ENCODE measurements at places on chromosomes 13 and 19.

DNA sequence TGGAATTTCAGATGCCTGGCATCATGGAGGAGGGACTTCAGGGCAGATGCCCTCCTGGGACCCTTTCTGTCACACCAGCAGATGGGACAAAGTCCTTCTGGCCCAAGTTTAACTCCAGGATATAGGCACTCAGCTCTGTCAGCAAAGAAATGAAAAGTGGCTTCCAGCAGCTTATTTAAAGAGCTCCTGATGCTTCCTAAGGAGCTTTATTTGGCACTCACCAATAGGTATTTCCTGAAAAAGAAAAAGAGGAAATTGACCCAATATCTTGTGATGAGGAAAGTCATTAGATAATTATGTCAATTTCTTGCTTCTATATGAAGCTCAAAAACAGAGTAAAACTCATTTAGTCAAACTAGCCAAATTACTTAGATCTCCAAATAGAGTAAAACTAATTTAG is 224.6 kb downstream of the RAP2A start:
- no peak for DNase-seq

- no peak for DNase-seq
Measured at GRCh38 chr19:18434411-18435175, 3.3 kb downstream of the ISYNA1 start.

GRCh38 chr13:33111414-33112110 is 95.3 kb downstream of the KL start:
- peak; percentile 74 for DNase-seq

GRCh38 chr13:46172531-46172991 is 9.4 kb downstream of the LCP1 start:
- DNase-seq, result no peak

- DNase-seq, result no peak
Measured at GRCh38 chr19:10078329-10078728, 7.8 kb upstream of the SHFL start.

GRCh38 chr19:13718733-13719132 is 45.6 kb upstream of the MRI1 start:
- DNase-seq, result no peak

GRCh38 chr19:47839913-47840312 is 18.2 kb downstream of the CRX start:
- DNase-seq, result no peak

- DNase-seq, result no peak
Measured at GRCh38 chr19:11949201-11949600, 15.6 kb upstream of the ZNF763 start.

DNA sequence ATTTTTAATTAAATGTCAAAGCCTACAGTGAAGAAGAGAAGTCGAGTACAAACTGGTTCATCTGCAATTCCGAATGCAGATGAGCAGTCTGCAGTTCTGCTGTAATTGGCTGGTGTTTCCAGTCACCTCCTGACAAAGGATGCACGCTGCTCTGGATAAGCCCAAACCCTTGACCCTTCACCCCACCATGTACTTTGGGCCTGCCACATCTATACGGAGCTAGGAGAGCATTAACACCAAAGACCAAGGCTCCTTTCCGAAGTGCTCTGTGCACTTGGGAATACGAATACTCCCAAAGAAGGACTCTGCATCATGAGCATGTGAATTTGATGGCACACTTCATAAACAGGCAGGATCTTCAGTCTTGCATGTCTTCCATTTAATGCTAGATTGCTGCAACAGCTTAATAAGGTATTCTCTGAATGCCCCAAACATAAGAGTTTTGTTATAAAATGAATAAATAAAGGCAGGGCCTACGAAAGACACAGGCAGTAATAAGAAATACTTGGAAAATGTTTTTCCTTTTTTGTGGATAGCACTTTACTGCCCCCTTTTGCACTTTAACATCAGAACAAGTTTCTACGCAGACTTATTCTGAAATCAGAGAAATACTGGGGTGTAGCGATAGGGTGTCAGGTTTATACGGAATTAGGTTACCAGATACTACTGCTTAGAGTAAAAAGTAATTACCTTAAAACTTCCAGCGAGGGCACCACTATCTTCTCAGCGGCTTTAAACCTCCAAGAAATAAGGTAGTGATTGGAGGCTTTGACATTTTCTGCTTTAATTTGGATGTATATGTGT is 15.0 kb downstream of the EFNB2 start:
- DNase-seq, result no peak

- DNase-seq, result peak; percentile 66
Measured at GRCh38 chr19:7932276-7932929, 6.5 kb upstream of the CTXN1 start.

DNA sequence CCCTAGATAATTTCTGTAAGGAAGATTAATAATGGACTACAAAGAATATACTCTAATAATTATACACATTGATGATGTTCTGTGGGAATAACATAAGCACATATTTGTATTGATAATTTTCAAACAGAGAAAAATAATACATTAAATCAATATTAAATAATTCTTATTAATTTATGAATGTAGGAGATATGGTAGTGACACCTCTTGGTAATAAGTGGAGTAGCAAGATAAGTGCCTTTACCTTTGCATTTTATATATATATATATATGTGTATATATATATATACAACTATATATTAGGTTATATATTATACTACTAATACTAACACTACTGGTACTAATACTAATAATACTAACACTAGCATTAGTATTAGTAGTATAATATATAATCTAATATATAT is 905.8 kb downstream of the SLITRK1 start:
- no peak for DNase-seq

DNA sequence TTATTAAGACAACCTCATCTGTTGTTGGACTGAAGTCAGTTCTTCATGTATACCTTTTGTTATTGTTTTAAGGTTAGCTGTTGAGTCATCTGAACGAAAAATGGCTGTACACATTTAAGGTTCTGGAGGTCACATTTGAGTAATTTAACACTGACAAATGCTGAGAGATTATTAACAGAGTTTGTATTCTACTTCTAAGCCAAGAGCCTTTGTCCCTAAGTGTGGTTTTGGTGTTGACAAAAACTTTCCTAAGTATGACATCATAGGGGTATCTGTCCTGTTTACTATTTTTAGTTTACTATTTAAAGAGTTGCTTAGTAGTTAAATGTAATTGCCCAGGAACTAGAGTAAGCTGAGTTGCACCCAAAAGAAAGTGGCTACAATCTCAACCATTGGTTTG is 71.9 kb downstream of the CDK8 start:
- DNase-seq, result no peak

DNA sequence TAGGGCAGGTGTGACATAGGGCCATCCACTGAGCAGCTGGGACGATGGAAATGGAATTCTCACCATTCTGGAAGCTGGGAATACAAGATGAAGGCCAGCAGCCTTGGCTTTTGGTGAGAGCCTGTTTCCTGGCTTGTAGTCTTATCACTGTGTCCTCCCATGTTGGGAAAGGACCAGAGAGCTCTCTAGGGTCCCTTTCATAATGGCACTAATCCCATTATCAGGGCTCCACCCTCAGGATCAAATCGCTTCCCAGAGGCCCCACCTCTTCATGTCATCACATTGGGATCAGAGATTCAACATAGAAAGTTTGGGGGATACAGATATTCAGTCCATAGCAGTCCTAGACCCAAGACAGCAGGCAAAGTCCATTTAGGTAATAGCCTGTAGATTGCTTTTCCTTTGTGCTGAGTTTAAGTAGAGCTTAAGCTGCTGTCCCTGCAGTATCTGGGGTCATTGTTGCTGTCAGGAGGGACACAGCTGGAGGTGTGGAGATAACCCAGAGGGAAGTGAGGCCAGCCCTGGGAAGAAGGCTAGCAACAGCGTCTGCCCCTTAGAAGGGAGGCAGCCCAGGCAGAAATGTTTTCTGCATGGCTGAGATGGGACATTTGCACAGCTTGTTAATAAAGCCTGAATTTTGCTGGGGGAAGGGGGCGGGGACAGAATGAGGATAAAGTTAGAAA is 136.5 kb upstream of the GPR12 start:
- DNase-seq, result no peak

GRCh38 chr19:48713041-48713863 is 6.3 kb downstream of the MAMSTR start:
- no peak for DNase-seq

- DNase-seq, result no peak
Measured at GRCh38 chr19:6060600-6061375, 49.5 kb downstream of the RFX2 start.

- no peak for DNase-seq
Measured at GRCh38 chr19:58024661-58025060, 9.2 kb upstream of the ZSCAN1 start.

DNA sequence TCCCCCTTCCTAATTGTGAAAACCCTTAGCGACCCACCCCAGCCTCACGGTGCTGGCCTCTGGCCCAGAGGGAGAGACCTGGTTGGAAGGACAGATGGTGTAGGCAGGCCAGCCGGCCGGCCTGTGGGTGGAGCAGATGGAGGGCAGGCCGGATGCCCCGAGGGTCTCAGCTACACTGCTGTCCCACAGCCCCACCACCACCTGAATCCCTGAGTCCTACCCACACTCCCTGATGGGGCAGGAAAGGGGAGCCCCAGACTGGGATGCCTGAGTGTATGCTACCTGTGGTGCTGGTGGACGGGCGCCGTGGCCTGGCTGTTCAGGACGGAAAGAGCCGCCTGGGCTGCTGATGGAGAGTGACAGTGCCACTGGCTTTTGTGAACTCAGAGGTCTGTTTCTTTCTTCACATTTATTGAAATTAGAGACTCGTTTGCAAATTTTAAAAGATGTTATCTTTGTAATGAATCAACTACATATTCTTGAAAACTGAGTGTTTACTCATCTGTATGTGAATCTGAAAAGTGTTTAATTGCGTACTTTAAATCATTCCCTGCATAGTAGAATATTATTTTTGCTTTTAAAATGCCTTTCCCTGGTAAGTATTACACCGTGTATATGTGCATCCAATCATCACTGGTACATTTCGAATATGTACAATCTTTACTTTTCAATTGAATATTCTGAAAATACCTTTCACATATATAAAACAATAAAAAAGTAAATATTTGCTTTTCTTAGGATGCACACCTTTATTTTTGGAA is 35.7 kb downstream of the TFDP1 start:
- peak; percentile 51 for DNase-seq

GRCh38 chr13:94617389-94618000 is 15.8 kb downstream of the GPR180 start:
- no peak for DNase-seq

DNA sequence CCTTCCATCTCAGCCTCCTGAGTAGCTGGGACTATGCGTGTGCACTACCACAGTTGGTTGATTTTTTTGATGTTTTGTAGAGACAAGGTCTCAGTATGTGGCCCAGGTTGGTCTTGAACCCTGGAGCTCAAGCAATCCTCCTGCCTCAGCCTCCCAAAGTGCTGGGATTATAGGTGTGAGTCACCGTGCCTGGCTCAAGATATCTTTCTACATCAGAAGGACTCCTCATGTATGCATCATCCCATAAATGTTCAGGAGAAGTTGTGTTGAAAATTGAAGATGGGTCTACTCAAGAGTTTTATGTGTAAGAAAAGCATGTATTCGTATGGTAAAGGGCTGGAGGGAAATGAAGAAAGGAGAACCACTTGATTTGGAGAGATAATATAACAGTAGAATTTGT is 71.8 kb upstream of the STK24 start:
- no peak for DNase-seq

GRCh38 chr19:10061717-10062310 is 24.3 kb upstream of the SHFL start:
- no peak for DNase-seq

DNA sequence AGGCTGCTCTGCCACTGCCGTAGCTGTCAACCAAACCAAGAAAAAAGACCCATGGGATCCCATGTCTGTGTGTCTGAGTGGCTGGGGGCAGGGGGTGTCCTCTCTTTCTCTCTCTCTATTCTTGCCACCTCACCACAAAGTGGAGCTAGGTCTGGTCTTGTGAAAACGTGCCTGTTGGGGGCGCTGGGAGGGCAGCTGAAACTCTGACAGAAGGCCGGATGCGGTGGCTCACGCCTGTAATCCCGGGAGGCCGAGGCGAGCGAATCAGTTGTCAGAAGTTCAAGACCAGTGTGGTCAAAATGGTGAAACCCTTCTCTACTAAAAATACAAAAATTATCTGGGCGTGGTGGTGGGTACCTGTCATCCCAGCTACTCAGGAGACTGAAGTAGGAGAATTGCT is 29.2 kb downstream of the ZNF146 start:
- DNase-seq, result no peak

GRCh38 chr19:14006766-14007562 is 844 bp upstream of the RFX1 start:
- no peak for DNase-seq

DNA sequence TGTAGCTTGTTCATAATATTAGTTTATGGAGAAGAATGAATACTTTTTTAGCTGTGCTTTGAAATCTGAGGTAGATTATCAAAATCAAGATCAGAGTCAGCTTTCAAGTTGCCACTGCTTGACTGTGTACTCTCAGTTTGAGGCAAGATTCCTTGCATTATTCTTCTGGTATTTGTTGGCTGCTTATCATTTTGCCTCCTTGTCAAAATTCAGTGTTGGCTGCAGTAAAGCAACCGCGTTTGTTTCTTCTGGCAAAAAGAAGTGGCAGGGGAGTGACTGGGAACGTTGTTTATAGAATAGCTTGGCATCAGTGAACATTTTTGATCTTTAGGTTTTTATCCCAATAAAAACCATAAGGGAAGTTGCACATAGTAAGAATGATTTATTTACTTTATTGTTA is 419.3 kb upstream of the GPC6 start:
- no peak for DNase-seq

- DNase-seq, result no peak
Measured at GRCh38 chr13:29546662-29547061, 48.8 kb downstream of the SLC7A1 start.

DNA sequence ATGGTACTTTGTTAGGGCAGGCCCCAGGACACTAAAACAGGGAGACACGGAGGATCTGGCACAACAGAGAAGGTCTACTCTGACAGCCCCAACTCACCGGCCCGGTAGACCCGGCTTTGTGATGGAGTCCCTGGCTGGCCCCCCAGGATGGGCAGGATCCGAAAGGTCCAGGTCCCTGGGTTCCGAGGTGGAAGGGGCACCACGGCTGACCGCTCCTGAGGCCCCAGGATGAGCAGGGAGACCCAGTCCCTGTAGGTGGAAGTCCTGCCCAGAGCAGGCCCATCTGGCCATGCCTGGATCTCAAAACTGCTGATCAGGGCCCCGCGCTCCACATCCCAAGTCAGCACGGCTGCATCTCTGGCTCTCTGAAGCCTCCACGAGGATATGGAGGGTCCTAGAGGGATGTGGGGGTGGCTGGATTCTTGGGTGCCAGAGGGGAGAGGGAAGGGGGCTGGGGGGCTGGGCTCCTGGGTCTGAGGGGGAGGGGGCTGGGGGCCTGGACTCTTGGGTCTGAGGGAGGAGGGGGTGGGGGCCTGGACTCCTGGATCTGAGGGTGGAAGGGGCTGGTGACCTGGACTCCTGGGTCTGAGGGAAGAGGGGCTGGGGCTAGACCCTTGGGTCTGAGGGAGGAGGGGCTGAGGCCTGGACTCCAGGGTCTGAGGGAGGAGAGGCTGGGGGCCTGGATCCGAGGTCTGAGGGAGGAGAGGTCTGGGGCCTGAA is 4.6 kb downstream of the VSIG10L start:
- no peak for DNase-seq

GRCh38 chr13:40340368-40341095 is 325.9 kb downstream of the FOXO1 start:
- DNase-seq, result no peak

GRCh38 chr19:52028780-52029123 is 573 bp upstream of the ZNF614 start:
- DNase-seq, result no peak

GRCh38 chr13:43239275-43239840 is 216.0 kb downstream of the DNAJC15 start:
- DNase-seq, result no peak

GRCh38 chr13:23567906-23568460 is 2.2 kb upstream of the TNFRSF19 start:
- DNase-seq, result no peak

Data from sigmoid colon (tissue), 7 donors.